ENCODE measurements at places on chromosomes 12 and 14.

DNA sequence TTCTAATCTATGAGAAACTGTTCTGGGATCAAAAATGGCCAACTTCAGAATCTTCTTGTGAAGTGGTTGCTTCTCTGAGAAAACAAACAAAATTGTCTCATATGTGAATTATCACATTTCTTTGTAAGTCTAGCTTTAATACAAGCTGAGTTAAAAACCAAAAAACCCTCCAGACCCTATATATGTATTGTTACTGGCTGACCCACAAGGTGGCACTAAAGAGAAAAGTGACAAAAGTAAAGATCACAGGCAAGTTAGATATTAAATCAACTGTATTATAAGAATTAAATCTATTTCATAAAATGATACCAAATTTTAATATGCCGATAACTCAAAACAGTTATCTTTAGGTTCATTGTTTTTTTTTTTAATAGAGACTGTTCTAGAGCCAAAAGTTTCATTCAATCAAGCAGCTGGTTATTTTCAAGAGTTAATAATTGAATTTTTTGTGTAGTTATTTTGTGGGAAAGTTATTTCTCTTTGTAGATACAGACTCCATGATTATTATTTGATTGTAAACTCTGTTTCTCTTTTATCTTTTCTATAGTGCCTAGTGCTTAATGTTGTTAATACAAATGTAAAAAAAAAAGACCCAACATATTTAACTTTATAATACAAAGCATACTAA is 7.5 kb upstream of the TRHDE start:
- DNase-seq = no peak

GRCh38 chr12:57575771-57576612 is 15.0 kb upstream of the PIP4K2C start:
- no peak for DNase-seq

GRCh38 chr14:39576736-39577135 is 144.5 kb upstream of the FBXO33 start:
- DNase-seq = no peak

DNA sequence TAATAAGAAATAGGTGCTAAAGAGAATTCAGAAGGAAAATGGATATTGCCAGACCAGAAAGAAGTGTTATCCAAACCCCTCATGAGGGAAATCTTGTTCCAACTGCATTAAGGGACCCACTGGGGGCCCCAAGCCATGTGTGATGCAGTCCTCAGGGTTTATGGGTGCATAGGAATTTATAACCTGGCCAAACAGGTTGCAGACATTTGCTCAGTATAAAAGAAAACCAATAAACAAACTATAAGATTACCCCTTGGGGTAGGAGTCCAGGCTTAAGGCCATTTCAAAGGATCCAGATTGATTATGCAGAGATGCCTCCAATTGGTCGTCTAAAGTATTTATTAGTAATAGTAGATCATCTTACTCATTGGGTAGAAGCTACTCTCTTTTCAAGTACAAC is 240.9 kb upstream of the DIO3 start:
- no peak for DNase-seq

DNA sequence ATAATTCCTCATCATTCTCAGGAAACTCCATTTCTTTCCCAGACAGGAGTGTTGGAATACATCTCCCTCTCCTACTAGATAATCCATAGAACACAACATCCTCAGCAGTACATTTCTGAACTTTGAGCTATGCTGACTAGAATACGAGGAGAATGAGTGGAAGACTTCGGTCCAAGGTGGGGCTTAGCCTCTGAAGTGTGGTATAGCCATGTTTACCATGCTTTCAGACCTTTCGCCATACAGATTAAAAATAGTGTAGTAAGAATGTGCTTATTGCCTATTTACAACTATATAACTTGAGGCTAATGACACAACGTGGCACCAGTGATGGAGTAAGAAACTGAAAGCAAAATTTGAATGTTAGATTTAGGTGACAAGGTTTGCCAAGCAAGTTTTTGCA is 184.5 kb upstream of the KRR1 start:
- no peak for DNase-seq

DNA sequence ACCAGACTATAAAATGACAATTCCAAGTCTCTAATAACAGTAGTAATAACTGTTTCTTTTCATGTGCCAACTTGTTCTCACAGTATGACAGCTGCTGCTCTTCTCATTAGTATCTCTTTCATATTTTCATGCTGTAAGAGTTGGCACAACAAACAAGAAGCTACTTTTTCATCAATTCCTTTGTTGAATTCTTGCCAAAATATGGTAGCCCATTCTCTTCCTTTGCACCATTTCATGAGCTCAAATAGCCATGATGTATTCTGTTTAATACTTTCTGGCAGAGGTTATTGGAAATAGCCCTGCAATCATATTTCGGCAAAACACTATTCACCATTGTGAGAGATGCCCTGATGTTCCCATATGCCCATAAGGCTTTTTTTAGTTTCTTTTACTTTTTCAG is 1100.7 kb downstream of the TRHDE start:
- DNase-seq = no peak

- DNase-seq = no peak
Observed at GRCh38 chr12:65568517-65568916, 255.8 kb upstream of the HMGA2 start.

- DNase-seq = no peak
Observed at GRCh38 chr12:1932264-1932777, 13.9 kb upstream of the CACNA2D4 start.

DNA sequence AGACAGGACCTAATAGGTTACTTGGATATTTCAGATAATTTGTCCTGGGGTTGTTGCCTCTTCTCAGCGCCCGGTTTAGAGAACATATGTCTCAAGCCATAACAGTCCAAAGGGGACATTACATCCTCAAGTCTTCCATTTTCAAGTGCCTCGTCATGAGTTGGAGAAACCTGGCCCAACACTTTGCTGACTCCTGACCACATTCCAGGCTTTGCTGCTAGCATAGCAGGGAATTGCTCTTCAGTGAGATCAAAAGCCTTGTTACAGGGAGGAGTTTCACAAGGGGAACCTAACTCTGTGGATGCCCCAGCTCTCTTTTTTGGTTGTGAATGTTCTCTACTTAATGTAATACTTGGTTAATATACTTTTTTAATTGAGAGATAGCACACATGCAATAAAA is 8.2 kb upstream of the MMP19 start:
- DNase-seq = no peak

DNA sequence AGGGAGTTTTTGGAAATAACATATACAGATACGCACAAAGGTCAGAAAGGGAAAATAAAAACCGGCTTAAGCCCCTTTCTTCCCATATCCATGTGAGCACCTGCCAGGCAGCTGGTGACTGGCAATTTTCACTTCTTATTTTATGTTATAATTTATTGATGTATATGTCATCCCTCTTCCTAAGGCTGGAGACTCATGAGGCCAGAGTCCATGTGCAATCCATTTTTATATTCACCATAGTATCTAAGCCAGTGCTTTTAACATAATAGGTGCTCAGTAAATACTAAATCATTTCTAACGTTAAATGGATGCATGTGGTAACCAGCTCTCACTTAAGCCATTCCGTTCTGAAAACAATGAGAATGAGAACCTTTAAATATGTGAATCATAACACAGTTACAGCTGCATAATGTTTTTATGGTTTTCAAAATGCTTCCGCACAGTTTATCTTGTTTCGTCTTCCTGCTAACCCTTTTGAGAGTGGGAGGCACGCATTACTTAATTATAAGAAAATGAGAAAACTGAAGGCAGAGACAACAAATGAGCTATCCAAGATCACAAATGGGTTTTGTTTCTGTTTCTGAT is 178.3 kb downstream of the CACNA1C start:
- no peak for DNase-seq

- no peak for DNase-seq
Observed at GRCh38 chr14:31252865-31253264, 45.3 kb upstream of the HECTD1 start.

DNA sequence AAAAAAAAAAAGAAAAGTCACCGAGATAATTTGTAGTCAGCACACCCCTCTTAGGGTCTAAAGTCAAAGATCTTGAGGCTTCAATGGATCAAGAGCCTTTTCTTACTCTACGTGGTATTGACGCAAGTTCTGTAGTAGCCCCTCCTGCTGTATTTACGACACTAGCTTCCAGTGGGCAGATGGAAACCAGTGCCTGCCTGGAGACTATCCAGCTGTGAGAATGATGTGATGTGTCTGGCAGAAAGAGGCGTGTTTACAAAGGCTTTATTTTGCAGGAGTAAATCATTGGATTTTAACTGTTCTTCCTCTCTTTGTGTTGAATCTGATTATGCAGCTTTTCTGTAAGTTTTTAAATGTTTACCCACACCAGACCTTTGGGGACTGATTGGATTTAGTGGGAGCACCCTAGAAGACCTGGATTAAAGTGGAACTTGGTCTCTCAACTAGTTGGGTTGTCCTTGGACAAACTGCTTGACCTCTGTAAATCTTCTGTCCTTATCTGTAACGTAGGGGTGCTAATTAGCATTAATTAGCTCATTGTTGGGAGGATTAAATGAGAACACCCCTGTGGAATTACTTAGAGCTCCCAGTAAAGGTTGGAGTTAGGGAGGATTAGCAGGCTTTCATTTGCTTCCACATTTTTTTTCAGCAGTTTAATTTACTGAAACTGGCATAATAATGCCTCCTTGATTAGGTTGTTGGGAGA is 72.4 kb downstream of the RASSF3 start:
- DNase-seq = no peak

DNA sequence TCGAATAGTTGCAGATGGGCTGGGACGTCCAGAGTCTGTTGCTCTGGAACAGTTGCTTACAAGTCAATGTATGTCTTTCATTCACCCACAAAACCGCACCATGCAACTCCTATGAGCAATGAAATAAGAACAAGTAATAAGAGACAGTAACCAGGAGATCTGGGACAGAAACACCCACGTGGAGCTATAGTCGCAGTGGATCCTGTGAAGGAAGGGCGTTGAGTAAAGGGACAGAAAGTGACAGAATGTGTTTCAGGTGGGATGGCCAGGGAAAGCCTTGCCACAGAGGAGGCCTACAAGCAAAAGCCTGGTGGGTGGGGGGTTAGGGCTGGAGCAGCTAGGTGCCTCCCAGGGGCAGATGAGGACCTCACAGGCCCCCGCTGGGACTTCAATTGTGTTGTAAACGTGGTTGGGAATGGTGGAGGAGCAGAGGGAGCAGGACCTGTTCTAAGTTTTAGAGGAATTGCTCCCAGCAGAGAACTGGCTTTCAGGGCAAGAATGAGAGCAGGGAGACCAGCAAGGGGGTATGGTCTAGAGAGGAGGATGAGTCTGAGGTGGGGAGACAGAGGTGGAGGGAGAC is 86.7 kb upstream of the FZD10 start:
- no peak for DNase-seq

DNA sequence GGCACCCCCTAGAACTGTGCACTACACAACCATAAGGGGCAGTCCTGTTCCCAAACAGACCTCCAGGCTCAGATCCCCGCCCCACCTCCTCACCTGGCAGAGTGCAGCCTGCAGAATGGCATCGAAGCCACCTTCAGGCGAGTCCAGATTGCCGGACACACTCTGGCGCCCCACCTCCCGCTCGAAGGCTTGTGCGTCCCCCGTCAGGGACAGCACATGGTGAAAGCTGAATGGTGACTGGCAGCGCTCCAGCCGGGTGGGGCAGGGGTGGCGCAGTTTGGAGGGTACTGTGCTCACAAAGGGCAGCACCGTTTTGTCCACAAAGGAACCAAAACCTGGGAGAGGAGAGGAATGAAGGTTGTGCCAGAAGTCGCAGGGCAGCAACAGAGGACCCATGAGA is 10.6 kb downstream of the ITGB7 start:
- DNase-seq = no peak

GRCh38 chr12:91852634-91853033 is 293.0 kb downstream of the BTG1 start:
- DNase-seq = no peak

DNA sequence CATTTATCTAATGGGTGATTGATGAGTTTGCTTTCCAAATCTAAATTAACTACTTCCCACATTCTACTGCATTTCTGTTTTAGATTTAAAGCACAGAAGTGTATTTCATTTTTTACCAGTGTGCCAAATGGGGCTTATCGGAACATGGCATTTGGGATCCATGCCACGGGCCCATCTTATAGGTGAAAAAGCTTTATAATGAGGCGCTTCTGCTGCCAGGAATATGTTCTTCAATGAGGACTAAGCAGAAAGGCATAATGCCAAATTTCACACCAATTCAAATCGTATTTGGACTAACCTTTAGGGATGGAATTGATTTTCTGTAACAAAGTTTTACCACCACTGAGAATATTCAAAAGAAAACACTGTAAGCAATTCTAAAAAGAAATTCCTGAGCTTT is 803.5 kb upstream of the FLRT2 start:
- DNase-seq = no peak

DNA sequence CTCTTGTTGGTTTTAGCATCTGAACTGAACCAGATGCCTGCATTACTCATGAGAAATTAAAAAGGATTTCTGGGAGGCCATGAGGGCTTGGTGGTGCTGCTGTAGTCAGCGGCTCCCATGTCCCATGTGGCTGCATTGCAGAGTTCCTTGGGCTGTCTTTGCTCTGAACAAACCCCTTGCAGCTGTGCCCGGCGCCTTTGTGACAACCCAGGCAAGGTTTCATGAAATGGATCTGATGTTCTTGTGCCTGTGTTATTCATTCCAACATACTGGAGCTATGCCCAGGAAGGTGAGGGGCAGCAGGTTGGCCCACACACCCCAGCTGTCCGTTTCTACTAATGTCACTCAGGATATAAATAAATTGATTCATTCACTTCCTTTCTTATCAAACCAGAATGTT is 40.8 kb downstream of the TGFB3 start:
- no peak for DNase-seq

DNA sequence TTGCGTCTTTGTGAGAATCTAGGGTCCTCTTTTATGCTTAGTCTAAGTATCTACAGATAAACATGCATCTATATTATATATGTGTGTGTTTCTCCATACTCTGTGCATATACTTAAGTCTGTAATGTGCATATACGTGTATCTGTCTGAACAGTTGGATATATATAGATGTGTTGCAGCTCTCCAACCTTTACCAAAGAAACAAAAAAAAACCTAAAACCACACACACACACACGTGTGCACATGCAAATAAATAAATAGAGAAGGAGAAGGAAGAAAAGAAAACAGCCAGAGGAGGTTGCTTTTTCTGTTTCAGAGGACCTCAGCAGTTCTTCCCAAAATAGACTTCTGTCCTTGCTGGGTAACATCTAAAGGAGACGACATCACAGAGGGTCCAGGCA is 244.9 kb downstream of the CACNA1C start:
- no peak for DNase-seq

All from stimulated activated CD8-positive, alpha-beta memory T cell treated with anti-CD3 and anti-CD28 coated beads, Interleukin-12 subunit alpha, Interleukin-12 subunit beta, amount 100 ng/mL, for 1 hour (primary cell).